Cortex of kidney (tissue), 1 donor: ENCODE measurements at places on chromosomes 16 and 17.

GRCh38 chr16:58333985-58334384, 39.2 kb upstream of the PRSS54 start:
- DNase-seq, result no peak

DNA sequence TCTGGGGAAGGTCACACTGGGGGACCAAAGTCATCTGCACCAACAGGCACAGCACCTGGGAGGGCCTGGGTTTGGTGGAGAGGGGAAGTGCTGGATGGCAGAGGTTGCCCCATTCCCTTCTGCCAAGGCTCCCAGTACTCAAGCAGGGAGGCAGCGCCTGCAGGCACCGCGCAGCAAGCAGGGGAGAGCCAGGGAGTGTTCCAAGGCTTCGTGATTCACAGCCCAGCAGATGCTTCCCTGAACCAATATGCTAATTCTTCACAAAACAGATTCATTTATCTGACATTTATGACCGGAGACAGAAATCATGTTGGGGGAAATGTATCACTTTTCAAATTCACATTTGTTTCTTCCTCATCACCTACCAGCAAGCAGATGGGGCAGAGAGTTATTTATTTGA, 13.4 kb upstream of the CDH5 start:
- no peak for DNase-seq

- DNase-seq, result no peak
These were observed 61.9 kb downstream of the BANP start for GRCh38 chr16:88013091-88013609.

DNA sequence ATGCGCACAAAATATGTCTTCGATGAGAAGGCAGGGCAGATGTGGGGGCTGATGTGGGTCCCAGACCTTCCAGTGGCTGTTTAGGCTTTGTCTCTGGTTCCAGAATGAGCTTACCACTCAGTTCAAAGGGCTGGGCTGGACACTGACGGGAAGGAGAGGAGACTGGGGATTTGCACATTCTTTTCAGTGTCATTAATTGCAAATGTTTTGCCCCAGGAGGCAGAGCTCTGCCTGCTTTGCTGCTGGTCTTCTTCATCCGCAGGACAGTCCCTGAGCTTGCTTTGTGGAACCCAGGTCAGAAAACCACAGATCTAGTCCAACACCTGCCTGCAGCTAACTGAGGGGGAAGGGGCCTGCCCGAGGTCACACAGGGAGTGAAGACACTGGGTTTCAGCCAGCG, 20.9 kb downstream of the KCNG4 start:
- no peak for DNase-seq

DNA sequence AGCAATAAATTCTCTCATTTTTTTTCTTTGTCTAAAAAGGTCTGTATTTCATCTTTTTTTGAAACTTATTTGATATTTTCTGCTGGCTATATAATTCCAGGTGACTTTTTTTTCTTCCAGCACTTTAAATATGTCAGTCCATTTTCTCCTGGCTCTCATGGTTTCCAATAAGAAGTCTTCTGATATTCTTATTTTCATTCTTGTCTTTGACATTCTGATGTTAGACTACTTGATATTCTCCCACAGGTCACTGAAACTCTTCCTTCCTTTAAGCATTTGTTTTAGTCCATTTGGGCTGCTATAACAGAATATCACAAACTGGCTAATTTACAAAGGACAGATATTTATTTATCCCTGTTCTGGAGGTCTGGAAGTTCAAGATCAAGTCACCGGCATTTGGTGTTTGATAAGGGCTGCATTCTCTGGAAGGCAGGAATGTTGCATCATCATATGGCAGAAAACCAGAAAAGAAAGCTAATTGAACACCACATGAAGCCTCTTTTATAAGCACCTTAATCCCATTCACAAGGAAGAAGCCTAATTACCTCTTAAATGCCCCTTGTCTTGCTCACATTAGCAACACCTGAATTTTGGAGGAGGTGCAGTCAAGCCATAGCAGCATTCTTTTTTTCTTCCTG, 242.1 kb upstream of the TNRC6C start:
- DNase-seq, result no peak

DNA sequence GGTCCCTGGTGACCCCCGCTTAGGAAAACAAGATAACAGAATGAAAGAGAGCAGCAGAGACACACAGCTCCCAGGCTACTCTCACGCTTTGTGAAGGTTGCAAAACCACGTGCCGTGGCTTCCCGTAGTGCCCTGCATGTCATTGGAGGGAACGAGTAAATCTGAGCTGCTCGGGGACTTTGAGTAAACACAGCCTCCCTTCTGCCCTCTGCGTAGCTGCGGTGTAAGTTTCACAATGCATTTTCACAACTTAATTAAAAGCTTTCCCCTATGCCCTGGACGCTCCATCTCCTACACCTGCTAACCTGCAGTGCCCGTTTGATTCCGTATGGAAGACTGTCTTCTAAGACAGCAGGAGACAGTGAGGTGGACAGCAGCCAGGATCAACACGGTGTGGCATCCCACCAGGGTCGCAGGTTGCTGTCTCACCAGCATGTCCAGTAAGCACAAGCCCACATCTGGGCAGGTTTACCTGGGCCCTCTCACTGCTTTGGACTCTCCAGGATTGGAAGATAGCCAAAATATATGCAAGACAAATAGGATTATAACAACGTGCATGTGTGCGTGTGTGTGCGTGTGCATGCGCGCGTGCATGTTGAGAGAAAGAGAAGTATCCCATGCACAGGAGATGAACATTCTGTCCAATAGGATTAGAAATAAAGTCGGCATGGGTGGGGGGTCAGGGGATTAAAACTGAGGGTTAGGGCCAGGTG, 116.4 kb upstream of the RCVRN start:
- no peak for DNase-seq

- no peak for DNase-seq
These were observed 18.0 kb downstream of the C17orf75 start for GRCh38 chr17:32323811-32324491.

GRCh38 chr17:67574658-67575293, 143.0 kb upstream of the NOL11 start:
- no peak for DNase-seq

DNA sequence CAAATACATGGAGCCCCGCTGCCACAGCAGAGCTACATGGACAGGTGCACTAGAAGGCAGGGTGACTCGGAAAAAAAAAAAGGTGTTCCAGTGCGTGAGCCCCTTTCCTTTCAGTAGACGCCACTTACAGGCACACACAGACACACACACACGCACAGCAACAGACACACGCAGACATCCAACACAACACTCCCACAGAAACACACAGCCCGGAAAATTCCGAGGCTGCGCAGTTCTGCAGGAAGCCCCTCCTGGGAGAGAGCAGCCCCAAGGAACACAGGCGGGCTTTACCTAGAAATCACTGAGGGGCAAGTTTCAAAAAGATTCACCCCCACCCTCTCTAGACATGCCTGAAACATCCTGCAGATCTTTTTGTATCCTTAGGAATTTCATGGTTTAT, 136.0 kb upstream of the WSB1 start:
- no peak for DNase-seq

GRCh38 chr16:80620736-80621605, 80.2 kb downstream of the DYNLRB2 start:
- DNase-seq, result no peak

- no peak for DNase-seq
These were observed 154.0 kb downstream of the ZNF423 start for GRCh38 chr16:49701789-49702494.

DNA sequence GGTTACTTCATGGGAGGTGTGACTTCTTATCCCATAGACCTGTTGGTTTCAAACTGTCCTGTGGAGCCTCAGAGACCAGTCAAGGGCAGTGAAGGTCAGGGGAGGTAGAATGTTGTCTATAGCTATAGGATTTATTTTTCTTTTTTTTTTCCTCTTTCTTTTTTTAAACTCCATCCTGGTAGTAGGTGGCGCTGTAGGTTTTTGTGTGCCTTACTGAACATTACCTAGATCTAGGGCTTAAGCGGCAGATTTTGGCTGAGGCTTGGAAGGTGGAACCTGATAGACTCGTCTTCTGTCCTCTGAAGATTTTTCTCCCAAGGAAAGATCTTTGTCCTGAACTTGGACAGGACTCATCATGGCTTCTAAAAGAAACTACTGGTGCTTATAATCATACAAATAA, 8.2 kb upstream of the LASP1NB start:
- DNase-seq, result no peak

DNA sequence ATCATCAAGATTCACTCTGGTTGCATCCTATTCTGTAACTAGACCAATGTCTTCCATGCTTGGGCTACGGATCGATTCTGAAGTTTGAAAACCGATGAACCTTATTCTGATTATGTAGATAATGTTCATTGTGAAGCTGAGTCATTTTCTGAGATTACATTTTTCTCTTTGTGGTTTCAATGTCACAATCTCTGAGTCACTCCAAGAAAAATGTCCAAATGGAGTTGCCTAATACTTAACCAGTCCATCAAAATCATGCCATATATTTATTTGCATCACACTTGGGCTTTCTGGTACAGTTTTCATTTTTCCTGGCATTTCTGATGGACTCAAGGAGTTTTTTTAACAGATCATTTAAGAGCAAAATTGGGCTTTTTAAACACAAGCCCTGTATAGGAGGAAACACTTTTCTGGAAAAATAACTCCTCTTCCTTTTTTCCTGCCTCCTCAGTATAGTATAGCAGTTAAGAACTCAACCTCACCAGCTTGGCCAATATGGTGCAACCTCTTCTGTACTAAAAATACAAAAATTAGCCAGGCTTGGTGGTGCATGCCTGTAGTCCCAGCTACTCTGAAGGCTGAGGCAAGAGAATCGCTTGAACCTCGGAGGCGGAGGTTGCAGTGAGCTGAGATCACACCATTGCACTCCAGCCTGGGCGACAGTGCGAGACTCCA, 17.5 kb downstream of the CACNG3 start:
- DNase-seq, result no peak

- DNase-seq, result no peak
These were observed 1.8 kb downstream of the ATP2A3 start for GRCh38 chr17:3962217-3962964.

DNA sequence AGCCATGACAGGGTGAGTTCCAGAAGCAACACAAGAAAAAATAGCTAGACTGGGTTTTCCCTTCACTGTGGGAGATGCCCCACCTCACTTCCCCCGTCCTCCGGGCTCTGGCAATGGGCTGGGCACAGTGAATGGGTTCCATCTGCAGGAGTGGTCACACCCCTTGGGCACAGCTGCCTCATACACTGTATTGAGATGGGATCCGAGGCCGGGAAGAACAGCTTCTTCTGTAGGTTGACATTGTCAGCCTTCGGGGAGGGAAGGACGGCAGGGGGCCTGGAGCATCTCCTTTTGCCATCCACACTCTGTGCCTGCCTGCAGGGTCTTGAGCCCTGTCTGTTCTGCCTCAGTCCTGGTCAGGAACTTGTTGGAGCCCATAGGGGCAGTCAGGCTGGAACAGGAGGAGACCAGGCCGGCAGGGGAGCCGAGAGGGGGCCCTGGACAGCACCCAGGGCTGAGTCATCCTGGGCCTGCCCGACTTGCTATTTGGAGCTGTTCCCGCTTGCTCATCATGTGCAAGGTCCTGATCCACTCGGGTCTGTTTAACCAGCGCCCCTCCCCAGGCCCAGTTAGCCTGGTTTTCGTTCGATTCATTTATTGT, 286.7 kb downstream of the SEC14L1 start:
- no peak for DNase-seq

- DNase-seq, result no peak
These were observed 36.0 kb downstream of the NKD1 start for GRCh38 chr16:50584033-50584722.

GRCh38 chr16:27448532-27449433, 46.8 kb downstream of the IL21R start:
- no peak for DNase-seq

DNA sequence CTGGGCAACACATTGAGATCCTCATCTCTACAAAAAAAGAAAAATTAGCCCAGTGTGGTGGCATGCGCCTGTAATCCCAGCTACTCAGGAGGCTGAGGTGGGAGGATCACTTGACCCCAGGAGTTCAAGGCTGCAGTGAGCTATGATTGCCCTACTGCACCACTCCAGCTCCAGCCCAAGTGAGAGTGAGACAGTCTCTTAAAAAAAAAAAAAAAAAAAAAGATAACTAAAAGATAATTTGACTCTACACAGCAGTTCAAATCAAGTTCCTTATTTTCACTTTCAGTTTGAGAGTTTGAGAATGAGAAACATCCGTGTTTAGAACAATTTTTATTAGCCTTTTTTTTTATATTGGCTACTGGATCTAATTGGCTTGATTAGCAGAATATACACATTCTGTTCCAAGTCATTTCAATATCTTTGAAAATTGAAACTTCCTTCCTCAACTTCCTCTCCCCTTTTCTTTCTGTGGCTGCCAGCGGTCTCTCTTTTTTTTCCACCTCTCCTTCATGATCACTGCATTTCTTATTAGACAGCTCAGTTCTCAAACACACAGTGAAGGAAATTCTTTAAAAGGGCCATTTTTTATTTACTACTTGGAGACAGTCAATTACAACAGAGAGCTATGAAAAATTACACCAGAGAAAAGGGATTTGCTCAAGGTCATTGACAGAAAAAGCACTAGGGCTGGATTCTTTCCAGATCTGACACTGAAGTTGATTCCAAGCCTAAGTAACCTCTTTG, 4.5 kb upstream of the ACSF2 start:
- DNase-seq, result no peak

GRCh38 chr17:61309362-61310256, 90.0 kb upstream of the TBX2 start:
- no peak for DNase-seq

DNA sequence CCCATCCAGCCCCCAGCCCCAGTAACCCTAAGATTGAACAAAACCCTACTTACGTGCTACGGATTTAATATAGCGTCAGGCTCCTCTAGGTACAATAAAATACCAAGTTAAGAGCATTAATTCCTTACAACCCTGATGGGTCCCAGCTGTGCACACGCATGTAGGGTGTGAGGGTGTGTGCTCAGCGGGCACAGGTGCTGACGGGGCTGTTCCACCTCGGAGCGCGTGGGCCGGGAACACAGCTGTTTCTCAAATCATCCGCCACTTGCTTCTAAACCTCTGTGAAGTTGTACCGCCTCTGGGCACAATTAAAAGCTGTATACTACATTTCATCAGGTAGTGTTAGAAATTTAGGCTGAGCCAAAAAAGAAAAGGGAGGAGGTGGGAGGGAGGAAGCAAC, 478.6 kb downstream of the MAF start:
- no peak for DNase-seq

- no peak for DNase-seq
These were observed 29.3 kb upstream of the RBL2 start for GRCh38 chr16:53404959-53405358.

GRCh38 chr16:11869353-11870228, 18.2 kb upstream of the RSL1D1 start:
- no peak for DNase-seq
